Stimulated activated naive B cell treated with anti-CD40 and anti-IgM and Interleukin-4, amounts not matched to agents 10 μg/mL and 1 μg/mL and 100 μg/mL, for 72 hours (primary cell): ENCODE measurements at places on chromosomes 1 and 21.

DNA sequence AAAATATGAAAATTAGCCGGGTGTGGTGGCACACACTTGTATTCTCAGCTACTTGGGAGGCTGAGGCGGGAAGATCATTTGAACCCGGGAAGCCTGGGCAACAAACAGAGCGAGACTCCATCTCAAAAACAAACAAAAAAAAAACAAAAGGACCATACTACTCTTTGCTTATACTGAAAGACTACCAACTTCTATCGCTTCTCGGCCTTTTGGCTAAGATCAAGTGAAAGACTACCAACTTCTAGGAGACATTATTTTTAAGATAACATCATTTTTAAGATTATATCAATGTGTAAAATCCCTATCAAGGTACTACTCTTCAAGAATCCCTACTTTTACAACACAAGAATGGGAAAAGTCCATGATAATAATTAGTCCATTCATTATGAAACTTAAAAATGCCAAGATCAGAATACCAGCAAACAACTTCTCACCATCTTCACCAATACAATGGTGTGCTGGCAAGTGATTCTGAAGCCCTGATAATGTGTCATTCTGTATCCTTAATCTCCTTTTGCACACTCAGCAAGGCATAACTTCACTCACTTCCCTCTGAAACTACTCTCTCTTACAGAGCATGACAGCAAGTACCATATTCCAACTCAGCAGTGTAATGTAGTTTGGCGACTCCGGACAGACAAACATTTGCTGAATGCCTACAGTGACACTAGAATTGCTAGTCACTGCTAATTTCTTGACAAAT is 1.7 kb downstream of the PTP4A2 start:
- H3K4me1 ChIP-seq: peaks cover 85% of the 10 kb centered on the region
- H3K36me3 ChIP-seq: peaks cover 30% of the 10 kb centered on the region
- no peak for DNase-seq
- H3K27ac ChIP-seq: peak overlapping the region; percentile 96
- peak overlapping the region; percentile 98 for H3K4me3 ChIP-seq
- no peaks in the 10 kb centered on the region for H3K27me3 ChIP-seq

- no peak for DNase-seq
- no peak overlapping the region for H3K27ac ChIP-seq
- H3K27me3 ChIP-seq: no peaks in the 10 kb centered on the region
- H3K4me1 ChIP-seq: no peaks in the 10 kb centered on the region
These were observed 1109.3 kb downstream of the PLA2G4A start for GRCh38 chr1:187938092-187938491.

GRCh38 chr1:244353551-244354091 is 98.1 kb downstream of the ADSS2 start:
- no peaks in the 10 kb centered on the region for H3K27me3 ChIP-seq
- peak; percentile 46 for DNase-seq
- peak overlapping the region; percentile 71 for H3K27ac ChIP-seq
- peaks cover 37% of the 10 kb centered on the region for H3K4me1 ChIP-seq
- H3K36me3 ChIP-seq: peaks cover 3% of the 10 kb centered on the region

GRCh38 chr1:164702216-164702615 is 143.2 kb downstream of the PBX1 start:
- no peaks in the 10 kb centered on the region for H3K4me1 ChIP-seq
- H3K27me3 ChIP-seq: peaks cover 5% of the 10 kb centered on the region
- DNase-seq: no peak

GRCh38 chr1:88276163-88276562 is 407.9 kb upstream of the PKN2 start:
- no peaks in the 10 kb centered on the region for H3K4me1 ChIP-seq
- H3K27me3 ChIP-seq: peaks cover 6% of the 10 kb centered on the region
- no peaks in the 10 kb centered on the region for H3K36me3 ChIP-seq
- DNase-seq: no peak

GRCh38 chr1:201330541-201330940 is 46.9 kb downstream of the TNNT2 start:
- no peaks in the 10 kb centered on the region for H3K27me3 ChIP-seq
- no peaks in the 10 kb centered on the region for H3K36me3 ChIP-seq
- no peak overlapping the region for H3K4me3 ChIP-seq
- no peak overlapping the region for H3K27ac ChIP-seq
- DNase-seq: no peak
- no peaks in the 10 kb centered on the region for H3K4me1 ChIP-seq

GRCh38 chr1:14443164-14443787 is 155.2 kb upstream of the KAZN start:
- peaks cover 8% of the 10 kb centered on the region for H3K27me3 ChIP-seq
- H3K27ac ChIP-seq: no peak overlapping the region
- H3K36me3 ChIP-seq: no peaks in the 10 kb centered on the region

GRCh38 chr1:64363111-64363510 is 106.8 kb upstream of the CACHD1 start:
- no peak overlapping the region for H3K27ac ChIP-seq
- H3K27me3 ChIP-seq: peaks cover 8% of the 10 kb centered on the region
- H3K4me3 ChIP-seq: no peak overlapping the region
- no peaks in the 10 kb centered on the region for H3K36me3 ChIP-seq
- no peak for DNase-seq

- H3K4me3 ChIP-seq: no peak overlapping the region
- H3K27me3 ChIP-seq: no peaks in the 10 kb centered on the region
- no peak overlapping the region for H3K27ac ChIP-seq
- no peaks in the 10 kb centered on the region for H3K4me1 ChIP-seq
- H3K36me3 ChIP-seq: no peaks in the 10 kb centered on the region
- DNase-seq: no peak
These were observed 73.3 kb downstream of the IFI44 start for GRCh38 chr1:78722947-78723346.

- H3K36me3 ChIP-seq: peaks cover 8% of the 10 kb centered on the region
- H3K4me3 ChIP-seq: no peak overlapping the region
- no peaks in the 10 kb centered on the region for H3K27me3 ChIP-seq
- no peak for DNase-seq
These were observed 83.9 kb downstream of the PCNX2 start for GRCh38 chr1:233211595-233211994.

GRCh38 chr1:107153014-107153413 is 12.2 kb downstream of the NTNG1 start:
- no peaks in the 10 kb centered on the region for H3K4me1 ChIP-seq
- H3K36me3 ChIP-seq: no peaks in the 10 kb centered on the region
- no peak overlapping the region for H3K27ac ChIP-seq

GRCh38 chr1:246789454-246790339 is 65.5 kb downstream of the SCCPDH start:
- peaks cover 2% of the 10 kb centered on the region for H3K36me3 ChIP-seq
- DNase-seq: no peak
- no peak overlapping the region for H3K27ac ChIP-seq
- H3K4me1 ChIP-seq: peaks cover 2% of the 10 kb centered on the region

DNA sequence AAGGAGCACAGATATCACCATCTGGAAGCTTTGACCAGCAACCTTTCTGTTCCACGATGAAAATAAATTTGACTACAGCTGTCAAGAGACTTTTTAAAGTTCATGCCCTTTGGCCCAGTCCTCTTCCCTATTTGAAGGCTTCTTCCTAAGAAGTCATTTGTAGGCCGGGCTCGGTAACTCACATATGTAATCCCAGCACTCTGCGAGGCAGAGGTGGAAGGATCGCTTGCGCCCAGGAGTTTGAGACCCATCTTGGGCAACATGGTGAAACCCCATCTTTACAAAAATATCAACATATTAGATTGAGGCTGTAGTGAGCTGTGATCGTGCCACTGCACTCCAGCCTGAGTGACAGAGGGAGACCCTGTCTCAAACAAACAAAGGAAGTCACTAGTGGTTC is 58.3 kb upstream of the IFFO2 start:
- peak overlapping the region; percentile 54 for H3K27ac ChIP-seq
- H3K36me3 ChIP-seq: no peaks in the 10 kb centered on the region
- H3K4me1 ChIP-seq: peaks cover 37% of the 10 kb centered on the region
- H3K4me3 ChIP-seq: no peak overlapping the region
